ENCODE measurements at places on chromosomes 2 and 18.

DNA sequence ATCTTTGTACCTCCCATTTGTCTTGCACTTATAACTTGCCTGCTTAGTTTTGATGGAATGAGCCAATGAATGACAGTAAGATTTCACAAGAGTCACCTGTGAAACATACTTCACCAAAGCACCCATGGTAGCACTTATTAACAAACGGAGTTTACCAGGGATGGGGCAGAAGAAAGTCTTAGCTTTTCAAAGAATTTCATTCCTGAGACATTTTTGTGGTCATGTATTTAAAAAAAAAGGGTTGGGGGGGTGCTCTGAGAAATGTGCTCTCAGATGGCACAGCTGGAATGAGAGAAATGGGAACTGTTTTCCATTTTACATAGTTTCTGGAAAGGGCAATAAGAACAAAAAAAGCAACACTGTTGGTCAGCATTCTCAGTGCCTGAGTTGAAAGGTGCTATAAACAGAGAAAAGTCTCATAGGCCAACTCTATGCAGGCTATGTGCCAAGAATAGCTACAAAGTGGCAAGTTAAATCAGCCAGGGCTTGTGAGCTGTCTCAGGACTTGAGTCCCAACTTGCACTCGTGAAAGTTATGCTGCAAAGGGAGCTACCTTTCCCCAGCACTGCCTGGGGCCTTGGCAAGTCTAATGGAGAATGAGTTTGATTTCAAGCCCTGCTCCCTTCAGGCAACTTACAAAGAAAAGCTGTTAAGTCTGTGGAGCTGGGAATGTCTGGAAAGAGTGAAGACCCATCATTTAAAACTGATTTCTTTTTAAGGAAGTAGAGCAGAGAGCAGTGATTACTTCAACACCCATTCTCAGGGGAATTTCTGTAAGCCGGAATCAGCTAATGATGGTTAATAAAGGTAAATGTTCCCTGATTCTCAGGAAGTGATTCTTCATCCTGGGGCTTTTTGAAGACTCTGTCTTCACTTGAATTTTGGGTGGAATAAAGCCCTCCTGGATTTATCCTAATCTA is 170.6 kb downstream of the SLC8A1 start:
- DNase-seq: no peak

DNA sequence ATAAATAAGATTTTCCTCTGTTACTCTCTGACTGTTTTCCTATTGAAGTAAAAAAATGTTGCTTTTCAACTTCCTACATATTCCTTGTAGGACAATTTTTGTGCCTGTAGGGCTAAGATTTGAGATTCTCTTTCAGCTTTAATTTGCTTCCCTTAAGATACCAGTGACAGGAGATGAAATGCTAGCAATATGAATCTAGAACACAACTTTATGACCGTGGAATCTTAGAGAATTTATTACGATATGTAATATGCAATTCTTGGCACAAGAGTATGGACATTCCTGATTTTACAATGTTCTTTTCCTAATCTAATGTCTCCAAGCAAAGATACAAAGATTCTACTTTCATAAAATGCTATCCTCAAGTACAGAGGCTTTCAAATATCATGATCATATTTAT is 180.9 kb downstream of the KCNE4 start:
- DNase-seq: no peak

DNA sequence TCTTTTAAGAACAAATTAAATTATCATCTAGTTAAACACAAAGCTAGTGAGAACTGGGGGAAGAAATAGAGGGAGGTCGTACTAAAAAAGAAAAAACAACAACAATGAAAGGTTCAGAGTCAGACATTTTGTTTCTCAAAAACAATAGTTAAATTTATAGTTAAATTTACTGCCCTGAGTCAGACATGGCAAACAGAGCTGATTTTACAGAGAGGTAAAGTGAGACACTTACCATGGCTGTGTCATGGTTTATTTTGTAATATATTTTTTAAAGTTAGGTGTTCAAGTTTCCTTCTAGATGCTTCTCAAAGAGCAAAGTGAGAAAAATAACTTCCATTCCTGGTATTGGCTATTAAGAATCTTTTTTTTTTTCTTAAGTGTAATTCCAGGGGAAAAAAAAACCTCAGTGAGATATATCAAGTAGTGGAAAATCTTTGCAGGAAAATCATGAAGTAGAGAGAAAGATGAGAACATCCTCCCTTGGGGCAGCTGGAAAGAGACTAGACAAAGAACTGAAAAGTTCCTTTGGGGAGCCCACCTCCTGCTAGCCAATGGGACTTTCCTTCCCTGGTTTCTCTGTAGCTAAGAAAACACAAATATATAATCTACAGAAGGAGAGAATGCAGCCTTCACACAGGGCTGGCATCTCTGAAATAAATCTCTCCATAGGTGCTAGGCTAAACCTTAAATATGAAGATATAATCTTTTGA is 12.3 kb downstream of the KLF7 start:
- DNase-seq: no peak

GRCh38 chr2:158481116-158481515 is 24.4 kb downstream of the PKP4 start:
- DNase-seq: no peak
